ENCODE measurements at places on chromosomes 7 and 10.

GRCh38 chr10:78658645-78659597 is 409.8 kb upstream of the ZMIZ1 start:
- DNase-seq: no peak

GRCh38 chr7:156833312-156833711 is 59.7 kb downstream of the LMBR1 start:
- no peak for DNase-seq

DNA sequence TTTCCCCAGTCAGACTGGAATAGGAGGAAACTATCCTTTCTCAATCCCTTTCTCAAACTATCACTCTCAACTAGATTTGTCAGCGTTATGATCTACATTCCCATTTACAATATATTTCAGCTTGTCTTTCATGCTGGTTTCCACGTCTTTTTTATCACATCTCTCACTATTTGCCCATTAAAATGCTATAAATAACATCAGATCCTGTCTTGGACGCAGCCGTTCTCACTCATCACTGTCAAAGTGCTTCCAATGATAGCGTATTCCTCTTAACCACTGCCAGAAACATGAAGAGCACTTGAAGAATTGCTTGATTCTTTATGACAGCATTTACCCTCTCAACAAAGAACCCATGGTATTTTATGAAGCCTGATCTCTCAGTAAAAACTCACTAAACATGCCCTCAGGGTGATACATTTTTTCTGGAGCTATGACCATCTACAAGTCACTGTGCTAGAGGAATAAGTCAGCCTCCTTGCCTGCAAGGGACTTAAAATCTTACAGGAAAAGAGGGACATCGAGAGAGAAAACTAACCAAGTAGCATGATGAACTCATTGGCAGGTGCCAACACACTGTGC is 205.6 kb upstream of the PFKP start:
- no peak for DNase-seq

DNA sequence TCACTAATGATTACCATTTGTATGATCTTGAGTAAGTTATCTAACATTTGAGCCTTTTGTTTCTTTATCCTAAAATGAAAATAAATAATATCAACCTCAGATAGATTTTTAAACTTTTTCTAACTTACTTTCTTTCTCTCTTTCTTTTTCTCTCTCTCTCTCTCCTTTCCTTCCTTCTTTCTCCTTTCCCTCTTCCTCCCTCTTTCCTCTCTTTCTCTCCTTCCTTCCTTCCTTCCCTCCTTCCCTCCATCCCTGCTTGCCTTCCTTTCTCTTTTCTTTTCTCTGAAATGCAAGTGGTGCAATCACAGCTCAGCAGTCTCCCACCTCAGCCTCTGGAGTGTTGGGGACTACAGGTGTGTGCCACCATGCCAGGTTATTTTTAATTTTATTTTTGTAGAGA is 132.9 kb upstream of the ASAH2 start:
- no peak for DNase-seq

GRCh38 chr7:80826520-80827238 is 92.2 kb downstream of the SEMA3C start:
- DNase-seq: no peak

- DNase-seq: no peak
Observed at GRCh38 chr7:91347290-91347689, 83.1 kb downstream of the FZD1 start.

DNA sequence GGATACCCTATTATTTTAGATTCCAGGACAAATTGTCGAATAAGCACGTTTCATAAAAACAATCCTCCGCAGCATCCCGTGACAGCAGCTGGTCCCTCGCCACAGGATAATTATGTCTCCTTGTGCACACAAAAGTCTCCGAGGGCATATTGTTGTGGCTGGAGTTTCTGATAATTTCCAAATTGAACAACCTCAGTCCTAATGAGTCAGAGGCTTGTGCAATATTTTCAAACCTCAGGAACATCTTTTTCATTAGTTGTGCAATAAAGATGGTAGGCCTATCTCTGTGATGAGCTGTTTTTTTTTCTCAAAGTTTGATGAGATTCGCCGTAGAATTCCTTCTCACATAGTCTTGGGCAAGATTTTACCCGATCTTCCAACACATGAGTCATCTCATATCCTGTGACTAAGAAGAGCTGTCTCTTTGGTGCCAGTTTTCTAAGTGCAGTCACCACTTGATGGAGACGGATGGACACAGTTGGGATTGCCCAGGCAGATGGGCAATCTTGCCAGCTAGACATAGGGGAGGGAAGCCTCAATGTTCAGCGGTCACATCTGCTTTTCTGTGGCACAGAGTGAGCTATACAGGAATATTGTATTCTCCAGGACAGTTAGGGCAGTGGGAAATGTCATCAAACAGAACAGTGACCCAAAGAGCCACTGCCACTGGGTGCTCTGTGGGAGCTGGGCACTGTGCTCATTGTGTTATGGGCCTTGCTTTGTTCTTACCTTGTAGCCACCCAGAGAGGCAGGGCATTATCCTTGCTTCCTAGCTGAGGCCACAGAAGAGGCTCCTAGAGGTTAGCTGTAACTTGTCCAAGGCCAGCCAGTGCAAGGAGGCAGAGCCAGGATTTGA is 7.8 kb downstream of the HTRA1 start:
- no peak for DNase-seq

DNA sequence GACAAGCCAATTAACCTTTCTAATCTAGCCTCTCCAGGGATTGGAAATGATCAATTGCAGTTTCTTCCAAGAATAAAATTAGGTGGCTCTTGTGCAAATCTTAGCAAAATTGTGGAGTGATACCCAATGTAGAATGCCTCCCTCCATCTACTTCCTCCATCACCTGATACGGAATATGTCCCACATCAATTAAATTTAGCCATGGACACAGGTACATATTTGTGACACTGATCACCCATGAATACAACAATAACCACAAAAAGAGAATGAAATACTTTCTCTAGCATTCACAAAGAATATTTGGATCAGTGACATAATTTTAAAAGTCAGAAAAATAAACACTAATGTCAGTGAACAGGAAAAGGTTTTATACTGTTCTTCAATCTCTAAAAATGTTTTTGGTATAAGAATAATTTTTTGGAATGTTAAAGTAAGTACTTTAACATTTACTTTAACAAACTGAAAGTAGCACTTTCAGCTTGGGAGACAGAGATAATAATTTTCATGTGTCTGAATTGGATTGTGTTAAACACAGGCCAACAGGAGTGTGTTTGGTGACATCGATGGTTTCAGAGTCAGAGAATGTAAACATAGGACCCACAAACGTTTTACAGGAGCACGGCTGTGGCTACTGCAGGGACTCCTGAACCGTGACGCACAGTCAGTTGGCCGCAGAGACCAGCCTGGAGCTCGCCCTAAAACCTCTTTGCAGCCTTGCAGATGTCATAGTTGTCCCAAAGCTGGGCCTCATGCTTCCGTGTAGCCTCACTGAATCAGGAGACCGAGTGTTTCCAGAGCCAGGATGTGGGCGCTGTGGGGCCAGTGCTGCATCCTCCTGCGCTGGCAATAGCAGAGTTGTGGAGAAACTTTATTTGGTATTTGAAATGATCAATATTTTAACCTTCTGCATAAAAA is 7.2 kb downstream of the RBM20 start:
- DNase-seq: no peak

- DNase-seq: no peak
Observed at GRCh38 chr10:25082276-25083204, 66.1 kb downstream of the THNSL1 start.

DNA sequence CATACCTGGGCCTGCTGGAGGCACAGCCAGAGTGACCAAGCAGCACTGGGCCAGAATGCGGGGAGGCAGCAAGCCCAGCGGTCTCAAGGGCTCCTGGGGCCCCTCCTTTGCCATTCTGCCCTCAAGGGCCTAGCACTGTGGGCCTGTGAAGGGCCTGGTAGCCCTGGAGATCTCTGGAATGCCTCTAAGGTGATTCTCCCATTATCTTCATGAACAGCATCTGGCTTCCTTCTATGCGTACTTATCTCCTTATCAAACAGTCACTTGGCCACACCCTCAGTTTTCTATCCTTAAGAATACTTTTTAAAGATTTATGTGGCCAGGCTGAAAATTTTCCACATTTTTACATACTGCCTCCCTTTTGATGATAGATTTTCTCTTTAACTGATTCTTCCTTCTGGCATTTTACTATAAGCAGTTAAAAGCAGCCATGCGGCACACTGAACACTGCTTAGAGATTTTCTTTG is 67.5 kb upstream of the CCNY start:
- DNase-seq: no peak

- DNase-seq: no peak
Observed at GRCh38 chr10:21926949-21927348, 76.6 kb downstream of the DNAJC1 start.

- DNase-seq: no peak
Observed at GRCh38 chr7:113742377-113742776, 176.4 kb downstream of the PPP1R3A start.

DNA sequence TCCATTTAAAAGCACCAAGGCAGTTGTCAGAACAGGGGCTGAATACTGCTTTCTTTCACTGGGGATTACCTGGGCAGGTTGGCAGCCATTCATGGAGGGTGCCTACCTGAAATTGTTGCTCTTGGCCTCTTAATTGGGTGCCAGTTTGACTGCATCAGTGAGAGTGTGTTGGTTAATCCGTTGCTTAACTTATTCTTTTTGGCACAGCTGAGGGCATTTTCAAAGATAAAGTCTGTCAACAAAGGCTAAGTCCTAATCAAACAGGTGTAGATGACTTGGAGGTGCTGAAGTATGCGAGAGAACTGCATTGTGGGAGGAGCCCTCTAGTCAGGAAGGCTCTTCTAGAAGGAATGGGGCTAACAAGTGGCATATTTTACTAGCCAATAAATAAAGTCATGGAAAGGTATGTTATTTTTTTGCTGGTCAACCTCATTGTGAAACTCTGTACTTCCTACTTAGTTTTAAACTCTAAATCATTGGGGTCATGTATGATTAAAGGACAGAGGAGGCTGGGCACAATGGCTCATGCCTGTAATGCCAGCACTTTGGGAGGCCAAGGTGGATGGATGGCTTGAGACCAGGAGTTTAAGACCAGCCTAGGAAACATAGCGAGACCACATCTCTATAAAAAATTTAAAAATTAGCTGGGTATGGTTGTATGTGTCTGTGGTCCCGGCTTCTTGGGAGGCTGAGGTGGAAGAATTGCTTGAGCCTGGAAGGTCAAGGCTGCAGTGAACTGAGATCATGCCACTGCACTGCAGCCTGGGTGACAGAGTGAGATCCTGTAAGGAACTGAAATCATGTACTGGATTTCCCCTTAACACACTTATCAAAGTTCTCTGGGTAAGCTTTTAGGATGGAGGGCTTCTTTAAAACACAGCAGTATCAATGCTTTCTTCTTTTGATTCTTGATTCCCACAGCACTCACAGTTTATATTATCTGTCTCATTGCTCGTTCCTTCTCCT is 134.1 kb downstream of the LRMDA start:
- no peak for DNase-seq

All from activated CD4-positive, alpha-beta T cell treated with anti-CD3 and anti-CD28 coated beads, Interleukin-2, amount 50 U/mL, for 1 hour (primary cell).